ENCODE measurements at places on chromosomes 3 and 15.

DNA sequence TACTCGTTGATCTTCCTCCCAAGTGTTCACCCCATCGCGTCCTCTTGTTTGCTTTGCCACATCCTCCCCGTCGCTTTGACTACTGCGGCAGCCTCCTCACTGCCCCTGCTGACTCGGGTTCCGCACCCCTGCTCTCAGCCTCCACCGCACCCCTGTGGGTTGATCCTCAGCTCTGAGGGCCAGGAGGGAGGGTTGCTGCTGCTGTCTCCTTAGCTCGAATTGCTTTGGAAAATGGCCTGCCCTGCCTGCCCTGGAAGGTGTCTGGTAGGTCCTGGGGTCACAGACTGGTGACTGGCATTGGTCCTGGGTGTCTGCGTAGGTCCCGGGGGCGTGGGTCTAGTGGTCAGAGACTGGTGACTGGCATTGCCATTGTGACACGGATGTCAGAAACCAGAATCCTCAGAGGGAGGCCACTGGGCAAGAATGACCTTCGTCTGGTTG is 9.4 kb downstream of the MUC4 start:
- no peak for DNase-seq

GRCh38 chr15:64544450-64544849 is 84.1 kb downstream of the ZNF609 start:
- no peak for DNase-seq

DNA sequence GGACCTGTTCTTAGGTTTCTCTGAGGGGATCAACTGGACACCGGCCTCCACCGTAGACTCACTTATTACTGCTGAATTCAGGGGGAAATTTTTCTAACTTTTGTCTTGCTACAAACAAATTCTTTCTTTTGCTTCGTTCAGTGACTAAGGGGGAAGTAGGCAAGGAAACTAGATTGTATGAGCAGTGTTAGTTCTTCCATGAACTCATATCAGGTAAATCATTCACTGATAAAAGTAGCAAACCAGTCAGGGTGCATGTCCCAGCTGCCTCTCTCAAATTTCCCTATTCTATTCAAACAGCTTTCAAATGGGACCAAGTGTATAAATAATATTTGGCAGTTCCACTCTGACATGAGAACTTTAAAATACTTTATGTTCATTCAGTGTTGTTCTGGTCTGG is 7.3 kb upstream of the CCDC13 start:
- no peak for DNase-seq

GRCh38 chr3:197775317-197775716 is 15.7 kb upstream of the LRCH3 start:
- no peak for DNase-seq

- DNase-seq: no peak
Observed at GRCh38 chr3:133374708-133375402, 25.0 kb upstream of the BFSP2 start.

- no peak for DNase-seq
Observed at GRCh38 chr3:8524656-8525399, 23.2 kb downstream of the LMCD1 start.

DNA sequence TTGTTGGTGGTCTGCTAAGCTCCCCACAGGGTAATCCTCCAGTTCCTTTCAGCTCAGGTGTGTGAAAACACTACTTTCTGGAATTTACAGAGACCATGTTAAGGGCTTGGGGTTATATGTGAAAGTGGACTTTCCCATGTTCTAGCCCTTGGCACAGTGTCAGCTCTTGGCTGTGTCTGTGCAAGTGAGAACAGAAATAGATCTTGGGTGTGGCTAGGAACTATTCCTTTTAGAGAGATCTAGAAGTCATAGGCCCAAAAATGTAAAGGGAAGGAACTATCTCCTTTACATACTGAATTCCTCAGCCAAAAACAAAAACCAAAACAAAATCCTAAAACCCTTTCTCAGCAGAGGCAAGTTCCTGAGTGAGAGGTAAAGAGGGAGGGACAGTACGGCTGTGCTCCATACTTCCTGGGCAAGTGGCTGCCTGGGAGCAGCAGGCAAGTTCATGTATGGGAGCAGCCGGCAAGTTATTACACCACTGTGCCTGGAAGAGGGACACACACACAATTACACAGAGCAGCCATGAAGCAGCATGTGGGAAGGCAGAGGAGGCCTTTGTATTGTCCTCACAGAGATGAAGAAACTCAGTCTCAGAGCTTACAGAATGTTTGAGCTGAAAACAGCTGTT is 19.9 kb upstream of the C3orf62 start:
- DNase-seq: no peak

DNA sequence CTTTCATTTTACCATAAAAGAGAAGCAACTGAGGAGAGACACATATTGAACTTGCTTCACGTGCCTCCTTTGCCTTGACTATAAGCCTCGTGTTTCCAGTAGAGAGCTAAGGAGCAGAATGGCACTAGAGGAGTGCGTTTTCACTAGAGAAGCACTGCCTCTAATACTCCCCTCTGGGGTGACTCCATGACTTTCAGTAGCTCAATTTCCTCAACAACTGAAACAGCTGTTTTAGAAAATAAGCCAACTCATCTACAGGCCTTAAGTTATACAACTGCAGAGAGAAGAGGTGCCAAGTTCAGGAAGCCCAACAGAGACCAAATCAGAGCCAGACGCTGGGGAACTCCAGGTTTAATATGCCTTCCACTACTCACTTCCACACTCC is 1.9 kb downstream of the UBP1 start:
- DNase-seq: no peak

- no peak for DNase-seq
Observed at GRCh38 chr3:62135741-62136140, 237.6 kb downstream of the FEZF2 start.

- DNase-seq: no peak
Observed at GRCh38 chr3:66499881-66500575, 794 bp downstream of the LRIG1 start.

DNA sequence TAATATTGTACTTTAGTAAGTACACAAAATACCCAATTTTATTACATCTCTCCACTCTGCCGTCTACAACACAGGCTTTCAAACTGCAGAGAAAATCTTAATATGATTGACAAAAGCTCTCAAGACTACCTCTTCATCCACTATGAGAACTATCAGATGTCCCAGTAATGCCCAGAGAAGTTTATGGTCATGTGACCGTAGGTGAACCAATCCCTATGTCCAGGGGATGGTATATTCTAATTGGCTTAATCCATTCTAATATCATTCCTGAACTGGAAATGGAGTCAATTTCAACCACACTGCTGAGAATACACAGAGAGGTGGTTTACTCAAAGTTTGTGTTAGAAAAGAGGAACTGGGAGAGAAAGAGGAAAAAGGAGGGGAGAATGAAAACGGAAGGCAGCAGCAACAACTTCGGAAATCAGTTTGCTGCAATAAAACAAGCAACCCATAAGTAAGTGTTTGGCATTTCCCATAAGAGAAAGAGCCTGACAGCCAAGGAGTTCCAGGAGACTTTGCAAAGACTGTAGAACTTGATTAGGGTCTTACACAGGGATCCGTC is 7.3 kb downstream of the SST start:
- no peak for DNase-seq

DNA sequence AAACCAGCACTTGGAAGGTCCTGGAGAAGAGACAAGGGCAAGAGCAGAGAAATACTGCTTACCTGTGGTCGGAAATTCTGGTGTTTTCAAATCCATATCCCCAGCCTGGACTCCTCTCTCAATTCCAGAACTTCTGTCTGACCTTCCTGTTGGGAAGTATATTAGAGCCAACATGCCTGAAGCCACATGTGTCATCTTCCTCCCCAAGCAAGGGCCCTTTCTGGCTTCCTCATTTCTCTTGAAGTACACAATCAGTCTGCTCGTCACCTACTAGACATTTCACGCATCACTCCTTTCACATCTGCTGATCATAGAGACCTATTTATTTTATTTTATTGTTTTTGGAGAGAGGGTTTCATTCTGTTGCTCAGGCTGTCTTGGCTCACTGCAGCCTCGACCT is 8.4 kb downstream of the PARP14 start:
- no peak for DNase-seq

DNA sequence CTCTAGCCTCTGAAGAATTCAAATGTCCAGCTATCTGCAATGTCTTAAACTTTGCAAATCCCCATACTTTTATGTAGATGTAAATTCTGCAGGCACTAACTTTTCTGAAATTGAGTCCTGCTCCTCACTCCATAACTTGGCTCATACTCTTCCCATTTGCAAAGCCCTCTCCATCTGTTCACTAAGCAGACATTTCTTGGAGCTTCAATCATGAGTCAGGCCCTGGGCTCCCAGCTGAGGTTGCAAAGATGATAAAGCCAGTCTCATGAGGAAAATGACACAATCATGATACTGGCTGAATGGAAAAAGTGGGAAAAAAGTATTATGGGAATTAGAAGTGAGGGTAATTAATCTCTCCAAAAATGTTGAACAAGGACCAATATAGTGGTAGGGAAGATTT is 507.6 kb downstream of the NR2F2 start:
- no peak for DNase-seq

- DNase-seq: no peak
Observed at GRCh38 chr3:120634539-120634938, 38.4 kb downstream of the NDUFB4 start.

- no peak for DNase-seq
Observed at GRCh38 chr15:65767895-65768294, 24.2 kb downstream of the DENND4A start.

DNA sequence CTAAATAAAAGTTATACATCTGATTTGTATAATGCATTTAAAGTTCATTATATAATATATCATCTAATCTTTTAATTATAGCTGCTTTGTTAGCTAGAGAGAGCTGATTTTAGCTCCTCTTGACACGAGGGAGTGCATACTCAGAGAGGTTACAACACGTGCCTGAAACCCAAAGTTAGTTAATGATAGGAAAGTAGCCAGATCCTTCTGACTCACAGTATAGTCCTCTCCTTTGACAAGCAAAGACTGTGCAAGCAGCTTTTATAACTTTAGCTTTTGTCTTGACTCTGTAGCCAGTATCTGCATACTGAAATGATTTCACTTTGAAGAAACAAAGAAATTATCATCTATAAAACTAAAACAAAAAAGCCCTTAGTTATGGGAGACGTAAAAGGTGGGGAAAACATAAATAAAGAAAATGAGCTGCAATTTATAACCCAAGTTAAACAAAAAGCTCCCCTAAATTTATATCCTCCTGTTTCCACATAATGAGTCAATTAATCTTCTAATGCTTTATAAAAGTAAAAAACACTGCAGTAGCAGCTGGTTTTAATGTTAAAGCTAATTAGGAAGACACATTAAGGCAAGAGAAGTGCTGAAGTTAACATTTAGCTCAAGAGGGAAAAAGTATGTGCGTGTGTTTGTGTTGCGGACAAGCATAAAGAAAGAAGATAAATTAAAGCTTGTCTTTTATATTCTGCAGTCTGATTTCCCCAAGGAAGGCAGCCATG is 13.1 kb downstream of the GABRR3 start:
- no peak for DNase-seq

DNA sequence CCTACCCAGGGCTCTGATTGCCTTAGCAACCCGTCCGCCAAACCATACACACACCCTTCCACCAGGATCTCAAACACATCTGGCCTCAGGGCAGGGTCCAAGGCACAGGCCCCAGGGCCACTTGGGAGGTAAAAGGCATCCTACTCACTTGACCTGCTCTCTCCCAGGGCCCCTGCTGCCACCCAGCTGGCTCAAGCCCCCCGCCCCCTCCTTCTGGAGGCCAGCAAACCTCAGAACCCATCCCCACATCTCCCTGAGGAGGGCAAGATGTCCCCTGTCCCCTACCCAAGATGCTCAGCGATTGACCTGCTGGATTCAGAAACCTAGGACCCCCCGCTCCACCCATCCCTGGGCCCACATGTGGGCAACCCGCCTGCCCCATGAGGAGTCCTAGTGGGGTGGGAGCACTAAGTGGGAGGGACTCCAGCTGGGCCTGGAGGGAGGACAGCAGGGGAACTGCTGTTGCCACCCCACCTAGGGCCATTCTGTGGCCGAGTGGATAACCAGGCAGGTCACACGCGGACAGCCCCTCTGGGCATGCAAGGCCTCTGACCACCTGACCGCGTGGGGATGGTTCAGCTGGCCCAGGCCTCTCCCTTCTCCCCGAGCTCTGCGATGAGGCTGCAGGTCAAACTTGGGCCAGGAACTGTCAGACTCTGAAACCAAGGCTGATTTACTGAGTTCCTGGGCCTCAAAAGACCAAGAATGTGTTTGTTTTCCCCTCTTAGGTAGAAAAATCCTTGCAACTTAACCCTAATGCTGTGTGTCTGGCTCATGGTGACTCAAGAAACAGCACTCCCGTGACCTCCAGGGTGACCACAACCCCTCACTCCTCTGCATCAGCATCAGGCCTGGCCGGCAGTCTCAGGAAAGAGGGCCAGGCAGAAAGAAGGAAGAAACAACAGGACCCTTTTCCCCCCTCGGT is 4.2 kb downstream of the MFGE8 start:
- no peak for DNase-seq

DNA sequence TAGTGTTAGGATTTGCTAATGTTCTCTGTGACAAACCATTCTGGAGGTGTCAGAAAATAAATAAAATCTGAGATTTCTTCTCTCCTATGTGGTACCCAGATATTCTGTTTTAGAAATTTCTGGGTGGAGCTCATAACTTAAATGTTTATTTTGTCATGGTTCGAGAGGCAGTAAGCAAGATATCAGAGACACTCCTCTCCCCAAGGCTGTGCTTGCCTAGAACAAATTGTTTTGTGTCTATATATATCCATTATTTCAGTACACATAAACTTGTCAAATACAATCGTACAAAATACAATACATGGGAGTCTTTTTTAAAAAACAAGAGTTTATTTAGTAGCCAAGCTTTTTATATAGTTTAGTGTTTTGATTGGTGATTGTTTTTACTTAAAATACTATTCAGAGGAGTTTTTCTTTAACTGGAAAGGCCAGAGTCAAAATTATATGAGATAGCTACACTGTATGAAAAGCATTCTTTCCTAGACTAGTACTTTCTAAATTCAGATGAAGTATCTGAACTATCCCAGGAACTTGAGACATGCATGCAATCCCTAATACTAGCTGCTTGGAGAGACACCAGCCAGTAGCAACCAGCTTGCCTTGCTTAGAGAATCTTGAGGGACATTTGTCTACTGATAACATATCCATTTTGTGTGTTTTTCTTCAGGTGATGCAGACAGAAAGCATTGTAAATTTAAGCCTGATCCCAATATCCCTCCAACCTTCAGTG is 4.7 kb downstream of the EXOG start:
- DNase-seq: no peak

DNA sequence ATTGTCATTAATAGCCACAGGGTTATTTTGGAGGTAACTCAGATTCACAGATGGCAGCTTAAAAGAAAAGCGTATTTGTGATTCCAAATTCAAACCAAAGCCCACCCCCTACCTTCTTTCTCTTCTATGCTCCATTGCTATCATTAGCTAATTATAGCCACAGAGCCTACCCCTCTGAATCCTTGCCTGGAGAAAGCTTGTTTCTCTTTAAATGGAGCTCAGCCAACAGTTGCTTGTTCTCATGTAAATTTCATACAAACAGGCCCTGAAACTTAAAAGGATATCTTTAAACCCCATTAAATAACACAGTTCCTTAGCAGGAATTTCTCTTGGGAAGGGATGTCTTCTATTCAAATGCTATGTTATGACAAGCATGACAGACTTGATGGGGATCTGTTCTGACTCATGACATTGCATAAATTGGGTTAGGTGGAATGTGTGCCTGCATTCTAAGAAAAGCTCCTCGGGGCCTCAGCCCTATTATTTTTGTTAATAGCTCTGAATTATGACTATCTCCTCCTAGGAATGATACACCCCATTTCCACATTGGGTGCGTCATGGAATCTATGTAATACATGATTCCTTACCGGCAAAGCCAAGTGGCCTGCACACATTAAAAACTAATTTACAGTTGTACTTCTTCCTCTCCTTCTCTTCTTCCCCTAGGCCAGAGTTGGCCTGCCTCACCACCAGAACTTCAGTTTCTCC is 265.8 kb downstream of the TAFA4 start:
- DNase-seq: no peak

Data from T-helper 22 cell (primary cell).